ENCODE measurements at places on chromosomes 11 and 22. TPM values are rescaled to one million over a fixed set of nuclear protein-coding genes. Genes with fewer than 3 reads are reported as not detected.
A peak's percentile ranks its signal among the peaks of the same experiment; 100 is the strongest.

The GPHA2 gene
- total RNA-seq = not detected

DNA sequence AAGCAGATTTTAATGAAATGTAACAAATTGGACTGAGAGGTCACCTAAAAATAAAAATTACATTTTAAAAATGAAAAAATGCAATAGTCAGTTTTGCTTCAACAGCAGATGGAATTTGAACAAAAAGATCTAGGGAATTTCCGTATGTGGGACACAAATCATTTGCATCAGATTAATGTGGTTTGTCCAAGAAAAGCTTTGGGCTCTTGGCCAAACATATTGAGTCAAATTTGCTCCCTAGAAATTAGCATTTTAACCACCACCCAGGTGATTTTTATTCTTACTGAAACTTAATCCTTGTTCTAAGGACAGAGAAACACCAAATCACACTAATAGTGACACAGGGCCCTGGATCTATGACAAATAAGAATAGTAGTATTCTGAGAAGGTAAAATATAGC is 1477.8 kb downstream of the FAM181B start:
- no peak for DNase-seq

DNA sequence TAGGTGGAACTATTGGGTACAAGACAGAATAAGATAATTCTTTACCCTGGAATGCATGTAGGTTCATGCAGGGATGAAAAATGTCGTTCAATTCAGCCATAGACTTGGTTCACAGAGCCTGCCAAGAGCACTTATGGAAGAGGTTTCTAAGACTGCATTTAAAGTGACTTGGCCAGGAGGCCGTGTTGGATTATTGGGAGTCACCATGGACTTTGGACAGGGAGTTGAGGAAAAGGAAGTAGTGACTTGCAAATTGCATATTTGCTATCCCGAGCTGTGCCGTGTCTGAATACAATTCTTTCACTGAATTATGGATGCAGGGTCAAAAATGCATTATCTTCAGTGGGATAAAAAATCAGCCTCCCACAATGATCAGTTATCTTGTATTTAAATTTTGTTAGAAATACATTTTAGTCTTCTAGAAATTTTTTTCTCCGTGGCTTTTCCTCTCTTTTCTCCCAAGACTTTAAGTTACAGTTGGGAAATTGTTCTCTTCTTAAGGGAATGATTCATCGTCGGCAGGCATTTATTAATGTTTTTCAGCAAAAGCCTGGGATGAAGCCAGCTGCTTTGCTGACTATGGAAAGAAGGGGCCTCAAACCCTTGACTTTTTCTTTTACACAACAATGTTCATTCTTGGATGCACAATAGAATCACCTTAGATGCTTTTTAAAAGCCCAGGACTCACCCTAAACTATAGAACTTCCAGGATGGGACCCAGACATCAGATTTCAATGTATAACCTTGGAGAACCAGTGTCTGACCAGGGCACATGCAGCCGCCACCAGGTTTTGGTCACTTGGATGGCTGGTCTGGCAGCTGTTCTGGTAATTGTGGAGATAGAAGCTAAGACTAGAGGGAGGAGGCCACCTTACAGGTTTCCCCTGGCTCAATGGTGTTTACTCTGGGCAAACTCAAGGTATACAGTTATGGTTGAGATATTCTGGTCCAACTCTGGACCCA is 70.8 kb downstream of the FAT3 start:
- no peak for DNase-seq

DNA sequence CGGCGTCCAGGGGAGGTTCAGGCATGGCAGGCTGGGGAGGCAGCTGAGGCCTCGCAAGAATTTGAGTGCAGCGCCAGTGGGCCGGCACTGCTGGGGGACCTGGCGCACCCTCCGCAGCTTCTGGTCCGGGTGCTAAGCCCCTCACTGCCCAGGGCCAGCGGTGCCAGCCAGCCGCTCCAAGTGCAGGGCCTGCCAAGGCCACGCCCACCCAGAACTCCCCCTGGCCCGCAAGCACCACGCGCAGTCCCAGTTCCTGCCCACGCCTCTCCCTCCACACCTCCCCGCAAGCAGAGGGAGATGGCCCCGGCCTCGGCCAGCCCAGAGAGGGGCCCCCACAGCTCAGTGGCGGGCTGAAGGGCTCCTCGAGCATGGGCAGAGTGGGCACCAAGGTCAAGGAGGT is 2017.3 kb downstream of the LRRC4C start:
- no peak for DNase-seq

The TRIM6 gene
- 3.3 TPM for total RNA-seq

The OR51E2 gene
- not detected for total RNA-seq

The ABCC8 gene
- not detected for total RNA-seq

DNA sequence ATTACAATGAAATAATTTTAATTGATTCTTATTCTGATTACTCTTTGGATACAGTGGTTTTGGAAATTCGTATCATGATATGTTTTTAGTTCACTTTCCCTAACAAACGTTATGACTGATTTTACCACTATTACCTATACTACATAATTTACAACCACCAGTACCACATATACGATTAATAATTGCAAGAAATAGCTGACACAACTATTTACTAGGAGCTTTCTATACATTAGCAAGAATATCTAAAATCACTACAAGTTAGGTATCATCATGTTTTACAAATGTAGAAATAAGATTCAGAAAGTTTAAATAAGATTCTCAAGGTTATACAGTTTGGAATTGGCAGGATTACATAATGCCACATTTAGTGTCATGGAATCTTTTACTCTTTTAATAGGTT is 1401.1 kb upstream of the RAG2 start:
- no peak for DNase-seq

The ARHGEF17 gene
- total RNA-seq = 55.4 TPM

- no peak for DNase-seq
Observed at GRCh38 chr11:76832361-76832760, 28.4 kb upstream of the ACER3 start.

DNA sequence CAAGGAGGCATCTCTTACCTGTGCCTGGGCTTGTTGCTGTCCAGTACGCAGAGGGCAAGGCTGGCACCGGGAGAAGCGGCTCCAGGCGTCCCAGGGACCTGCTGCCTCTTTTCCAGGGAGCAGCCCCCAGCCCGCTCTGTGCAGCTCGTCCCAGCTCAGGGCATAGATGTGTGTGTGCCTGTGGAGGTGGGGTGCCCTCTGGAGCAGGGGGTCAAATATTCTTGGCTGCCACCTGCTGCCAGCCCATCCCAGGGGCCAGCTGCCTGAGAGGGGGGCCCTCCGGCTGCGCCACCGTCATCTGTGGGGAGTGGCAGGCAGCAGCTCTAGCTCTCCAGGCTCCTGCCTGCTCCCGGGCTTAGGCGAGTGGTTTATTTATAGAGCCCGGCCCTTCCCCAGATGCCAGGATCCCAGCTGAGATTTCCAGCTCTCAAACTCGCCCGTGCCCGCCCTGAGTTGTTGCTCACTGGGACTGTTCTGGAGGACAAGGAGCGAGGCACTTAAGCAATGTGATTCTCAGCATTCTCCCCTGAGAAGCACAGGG is 87.5 kb downstream of the RTL6 start:
- no peak for DNase-seq

DNA sequence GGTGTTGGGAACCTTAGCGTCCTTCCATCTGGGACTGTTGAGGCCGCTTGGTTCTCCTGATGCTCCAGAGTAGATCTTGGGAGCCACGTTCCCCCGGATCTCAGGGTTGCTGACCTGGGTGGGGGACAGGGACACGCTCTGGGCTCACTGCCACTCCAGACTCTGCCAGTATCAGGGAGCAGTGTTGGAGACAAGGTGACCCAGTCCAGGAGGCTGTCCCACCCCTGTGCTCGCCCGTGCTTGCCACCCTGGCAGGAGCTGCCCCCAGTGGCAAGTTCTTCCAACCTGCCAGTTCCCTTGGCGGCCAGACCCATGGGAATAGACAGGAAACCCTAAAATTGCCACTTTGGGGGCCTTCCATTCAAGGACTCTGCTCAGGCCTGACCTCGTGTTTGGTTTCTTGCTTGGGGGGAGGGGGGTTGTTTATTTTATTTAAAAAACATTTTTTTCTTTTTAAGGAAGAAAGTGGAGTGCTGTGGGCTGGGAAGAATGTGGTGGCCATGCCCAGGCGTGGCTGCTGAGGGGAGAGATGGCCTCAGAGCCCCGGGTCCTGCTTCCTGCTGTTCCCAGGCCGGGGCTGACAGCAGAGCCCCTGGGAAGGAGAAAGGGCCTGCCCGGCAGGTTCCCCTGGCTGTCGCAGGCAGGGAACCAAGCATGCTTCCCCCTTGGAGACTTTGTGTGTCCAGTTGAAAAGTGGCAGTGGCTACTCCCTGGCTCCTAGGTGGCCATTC is 7.2 kb downstream of the GRK2 start:
- no peak for DNase-seq

DNA sequence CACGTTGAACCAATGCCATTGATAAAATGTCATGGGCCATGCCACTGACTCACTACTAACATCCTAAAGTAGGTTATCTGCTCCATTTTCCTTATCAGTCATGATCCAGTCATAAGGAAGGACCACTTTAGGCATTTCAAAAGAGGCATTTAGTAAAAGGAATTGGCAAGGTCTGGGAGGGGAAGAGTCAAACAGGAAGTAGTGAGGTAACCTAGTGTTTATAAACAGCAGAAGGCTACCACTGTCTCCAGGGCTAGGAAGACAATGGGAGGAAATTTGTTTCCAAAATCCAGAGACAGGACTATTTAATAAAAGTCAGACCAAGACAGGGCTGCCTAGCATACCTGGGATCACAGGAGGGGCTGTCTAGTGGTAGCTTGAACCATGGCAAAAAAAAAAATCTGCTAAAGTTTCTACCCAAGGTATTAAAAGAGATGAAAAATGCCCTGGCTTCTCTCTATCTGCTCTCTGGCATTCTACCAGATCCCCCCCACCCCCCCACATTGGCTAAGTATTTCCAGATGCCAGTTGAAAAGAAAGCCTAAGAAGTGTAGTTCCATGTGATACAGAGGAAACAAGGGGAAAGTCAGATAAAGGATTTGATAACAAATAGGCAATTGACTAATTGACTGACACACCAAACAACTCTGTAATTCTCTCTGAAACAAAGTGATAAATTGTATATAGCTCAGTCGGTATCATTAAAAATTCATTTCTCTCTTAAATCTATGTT is 50.4 kb upstream of the C11orf87 start:
- DNase-seq = peak; percentile 1

DNA sequence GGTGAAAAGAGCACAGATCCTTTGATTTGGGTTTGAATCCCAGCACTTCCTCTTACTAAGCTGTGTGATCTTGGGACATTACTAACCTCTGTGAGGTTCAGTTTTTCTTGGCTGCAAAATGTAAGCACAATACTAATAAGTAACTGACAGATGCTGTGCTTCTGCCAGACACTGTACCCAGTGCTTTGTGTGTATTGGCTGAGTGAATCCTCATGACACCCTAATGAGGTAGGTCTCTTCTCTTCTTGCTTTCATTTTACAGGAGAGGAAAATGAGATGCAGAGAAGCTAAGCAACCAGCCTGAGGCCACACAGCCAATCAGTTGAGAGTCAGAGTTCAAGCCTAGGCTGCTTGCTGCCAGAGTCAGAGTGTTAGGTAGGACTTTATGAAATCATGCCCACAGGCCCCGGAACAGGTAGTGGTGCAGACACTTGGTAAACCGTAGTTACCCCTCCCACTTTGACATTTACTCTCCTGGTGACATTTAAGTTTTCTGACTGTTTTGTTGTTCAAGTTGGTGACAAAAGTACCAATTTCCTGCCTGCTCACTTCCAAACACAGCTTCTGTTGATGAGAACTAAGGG is 21.2 kb downstream of the PTPRJ start:
- no peak for DNase-seq

DNA sequence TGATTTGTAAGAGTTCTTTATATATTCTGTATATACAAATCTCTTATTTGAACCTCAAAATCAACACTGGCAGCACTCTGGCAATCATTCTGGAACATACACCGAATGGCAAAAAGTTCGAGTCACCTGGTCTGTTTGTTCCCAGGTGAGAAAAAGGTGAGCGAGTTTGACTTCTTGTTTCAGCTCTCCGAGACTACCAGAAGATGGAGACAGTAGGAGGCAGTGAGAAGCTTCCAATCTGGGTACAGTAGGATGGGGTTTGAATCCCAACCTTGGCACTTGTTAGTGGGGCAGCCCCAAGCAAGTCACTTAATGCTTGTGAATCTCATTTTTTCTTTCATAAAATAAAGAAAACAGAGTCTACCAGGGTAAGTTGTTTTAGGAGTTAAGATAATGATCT is 76.4 kb downstream of the C2CD3 start:
- DNase-seq = no peak

GRCh38 chr22:45999379-45999971 is 22.5 kb upstream of the WNT7B start:
- DNase-seq = no peak

GRCh38 chr11:92137747-92138146 is 86.9 kb upstream of the FAT3 start:
- no peak for DNase-seq

The RFPL3 gene
- total RNA-seq = not detected

- DNase-seq = no peak
Observed at GRCh38 chr11:125376856-125377255, 119.2 kb downstream of the FEZ1 start.

The ST14 gene
- total RNA-seq = 0.34 TPM

The CSTF3 gene
- total RNA-seq = 22.8 TPM

DNA sequence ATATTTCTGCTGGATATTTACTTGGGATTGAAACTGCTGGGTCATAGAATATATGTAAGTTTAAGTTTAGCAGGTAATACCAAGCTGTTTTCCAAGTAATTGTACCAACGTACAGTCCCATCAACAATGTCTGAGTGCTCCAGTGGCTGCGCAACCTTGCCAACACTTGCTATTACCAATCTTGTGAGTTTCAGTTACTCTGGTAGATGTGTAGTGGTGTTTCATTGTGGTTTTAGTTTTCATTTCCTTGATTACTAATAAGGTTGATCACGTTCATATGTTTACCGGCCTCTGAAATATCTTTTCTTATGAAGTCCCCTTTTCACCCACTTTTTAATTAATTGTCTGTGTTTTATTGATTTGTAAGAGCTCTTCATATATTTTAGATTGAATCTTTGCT is 370.6 kb upstream of the CADM1 start:
- no peak for DNase-seq

DNA sequence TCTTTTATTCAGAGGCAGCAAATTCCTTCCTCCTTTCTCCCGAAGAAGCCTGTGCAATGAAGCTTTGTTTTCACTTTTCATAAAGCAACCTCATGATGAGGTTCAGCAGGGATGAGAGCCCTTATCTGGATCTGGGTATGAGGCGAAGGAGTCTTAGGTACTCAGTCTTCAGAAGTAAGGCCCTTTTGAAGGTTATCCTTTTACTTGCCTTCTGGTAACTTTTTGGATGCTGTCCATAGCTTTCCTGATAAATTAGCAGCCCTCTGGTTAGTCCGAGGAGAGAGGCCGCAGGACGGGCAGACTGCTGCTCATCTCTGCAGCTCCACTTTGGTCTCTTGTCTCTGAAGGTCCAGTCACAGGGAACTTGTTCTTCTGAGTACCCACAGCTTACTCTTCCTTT is 1.1 kb downstream of the TRIM22 start:
- peak; percentile 14 for DNase-seq

- peak; percentile 59 for DNase-seq
Observed at GRCh38 chr11:43833657-43834073, 47.0 kb upstream of the ALKBH3 start.
